ENCODE measurements at places on chromosomes 7 and 10.

GRCh38 chr7:119572132-119572531 lies 700.8 kb upstream of the KCND2 start:
- no peak for DNase-seq

DNA sequence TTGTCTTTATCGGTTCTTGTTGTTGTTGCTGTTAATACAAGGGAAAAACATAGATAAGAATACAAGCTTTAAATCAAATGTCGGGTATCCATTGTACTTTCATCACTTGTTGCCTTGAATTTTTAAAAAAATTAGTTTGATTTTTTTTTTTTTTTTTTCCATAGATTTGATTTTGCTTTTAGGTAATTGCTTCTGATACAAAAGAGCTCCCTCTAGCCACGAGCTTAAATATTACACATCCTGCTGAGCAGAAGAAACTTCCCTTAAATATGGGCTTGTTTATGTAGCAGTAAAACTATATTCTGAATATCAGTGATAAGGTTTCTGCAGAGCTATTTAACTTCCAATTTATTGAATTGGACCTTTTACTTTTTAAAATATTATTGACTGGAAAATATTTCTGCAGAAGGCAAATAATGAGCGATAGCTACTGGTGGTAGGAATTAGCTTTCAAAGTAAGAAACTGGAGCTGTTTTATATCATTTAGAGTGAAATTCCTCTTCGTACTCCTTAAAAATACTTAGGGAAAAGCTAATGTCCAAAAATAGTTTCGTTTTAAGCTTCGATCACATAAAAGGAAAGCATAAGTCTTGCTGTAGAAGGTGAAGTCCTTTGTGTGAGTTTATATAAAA lies 216.9 kb downstream of the POLR1F start:
- peak; percentile 51 for DNase-seq

DNA sequence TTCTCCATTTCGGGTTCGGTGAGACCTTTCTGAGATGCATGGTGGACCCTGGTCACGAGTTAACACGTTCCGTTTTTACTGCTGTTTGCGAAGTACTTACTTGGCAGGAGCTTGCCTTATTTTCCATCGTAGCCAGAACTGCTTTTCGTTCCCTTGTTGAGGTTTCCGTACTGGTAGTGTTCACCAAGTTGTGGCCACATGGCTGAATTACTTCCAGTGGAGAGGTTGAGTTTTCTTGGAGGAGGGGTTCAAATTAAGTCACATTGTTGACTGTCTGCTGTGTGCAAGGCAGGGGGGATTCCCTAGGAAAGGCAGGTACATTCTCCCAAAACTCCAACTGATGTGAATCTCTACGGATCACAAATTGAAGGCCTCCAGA lies 4.0 kb downstream of the MXI1 start:
- DNase-seq: no peak

- DNase-seq: peak; percentile 63
Observed at GRCh38 chr10:126227762-126228134, 160.5 kb downstream of the ADAM12 start.

DNA sequence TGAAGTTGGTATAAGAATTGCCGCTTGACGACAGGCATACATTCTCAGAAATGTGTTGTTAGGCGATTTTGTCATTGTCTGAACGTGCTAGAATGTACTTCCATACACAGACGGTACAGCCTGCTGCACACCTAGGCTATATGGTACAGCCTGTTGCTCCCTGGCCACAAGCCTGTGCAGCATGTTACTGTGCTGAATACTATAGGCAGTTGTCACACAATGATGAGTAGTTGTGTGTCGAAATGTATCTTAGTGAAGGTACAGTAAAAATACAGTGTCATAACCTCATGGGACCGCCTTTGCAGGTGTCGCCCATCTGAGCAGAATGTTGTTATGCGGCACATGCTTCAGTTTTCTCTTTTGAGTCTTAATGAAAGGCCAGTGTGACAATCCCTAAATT lies 66.5 kb downstream of the SHH start:
- DNase-seq: no peak

- DNase-seq: no peak
Observed at GRCh38 chr10:97010695-97011206, 175.0 kb downstream of the SLIT1 start.

DNA sequence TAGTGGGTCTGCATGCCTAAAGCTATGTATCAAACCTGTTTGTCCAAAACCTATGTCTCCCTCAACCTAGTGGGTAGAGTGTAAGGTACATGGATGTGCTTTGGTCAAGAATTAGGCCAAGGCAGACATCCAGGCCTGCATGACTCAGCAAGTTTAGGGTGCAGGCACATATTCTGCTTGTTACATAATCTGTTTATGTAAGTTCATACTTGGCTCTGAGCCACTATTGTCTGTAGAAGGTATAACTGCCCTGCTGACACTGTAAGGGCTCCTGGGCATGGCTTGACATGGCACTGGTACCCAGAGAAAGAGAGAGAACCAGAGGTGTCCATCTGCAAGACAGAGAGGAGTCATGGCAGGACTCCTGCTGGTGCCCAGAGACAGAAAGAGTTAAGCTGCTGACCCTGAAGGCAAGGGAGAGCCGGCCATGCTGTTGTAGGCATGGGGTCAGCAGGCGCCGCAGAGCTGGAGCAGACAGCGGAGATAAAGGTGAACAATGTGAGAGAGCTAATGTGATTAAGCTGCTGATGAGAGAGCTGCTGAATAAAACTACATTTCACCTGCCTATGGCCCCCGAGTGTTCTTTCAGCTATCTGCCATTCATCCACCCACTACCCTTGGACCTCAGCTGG lies 118.5 kb upstream of the TMEM106B start:
- DNase-seq: no peak

DNA sequence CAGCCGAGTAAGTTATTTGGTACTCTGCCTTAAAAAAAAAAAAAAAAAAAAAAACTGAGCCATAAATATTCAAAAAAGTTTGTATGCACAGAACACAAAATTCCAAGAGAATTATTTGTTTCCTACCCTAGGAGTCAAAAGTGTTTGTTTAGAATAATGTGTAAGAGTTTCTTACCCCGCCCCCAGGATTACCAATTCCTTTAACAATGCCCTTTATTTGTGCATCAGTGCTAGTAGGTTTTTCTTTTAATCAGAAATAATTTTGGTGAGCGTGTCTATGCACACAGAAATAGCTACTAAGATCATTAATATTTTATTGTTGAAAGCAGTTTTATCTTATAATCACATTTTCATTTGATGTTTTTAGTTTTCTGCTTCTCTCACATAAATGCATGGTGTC lies 374.6 kb downstream of the DPP6 start:
- no peak for DNase-seq

- no peak for DNase-seq
Observed at GRCh38 chr7:39451901-39452300, 114.3 kb upstream of the YAE1 start.
